Activated effector memory CD4-positive, alpha-beta T cell treated with Interleukin-2 at 50 U/mL for 16 hours (primary cell): ENCODE measurements at places on chromosomes 6 and 20.

DNA sequence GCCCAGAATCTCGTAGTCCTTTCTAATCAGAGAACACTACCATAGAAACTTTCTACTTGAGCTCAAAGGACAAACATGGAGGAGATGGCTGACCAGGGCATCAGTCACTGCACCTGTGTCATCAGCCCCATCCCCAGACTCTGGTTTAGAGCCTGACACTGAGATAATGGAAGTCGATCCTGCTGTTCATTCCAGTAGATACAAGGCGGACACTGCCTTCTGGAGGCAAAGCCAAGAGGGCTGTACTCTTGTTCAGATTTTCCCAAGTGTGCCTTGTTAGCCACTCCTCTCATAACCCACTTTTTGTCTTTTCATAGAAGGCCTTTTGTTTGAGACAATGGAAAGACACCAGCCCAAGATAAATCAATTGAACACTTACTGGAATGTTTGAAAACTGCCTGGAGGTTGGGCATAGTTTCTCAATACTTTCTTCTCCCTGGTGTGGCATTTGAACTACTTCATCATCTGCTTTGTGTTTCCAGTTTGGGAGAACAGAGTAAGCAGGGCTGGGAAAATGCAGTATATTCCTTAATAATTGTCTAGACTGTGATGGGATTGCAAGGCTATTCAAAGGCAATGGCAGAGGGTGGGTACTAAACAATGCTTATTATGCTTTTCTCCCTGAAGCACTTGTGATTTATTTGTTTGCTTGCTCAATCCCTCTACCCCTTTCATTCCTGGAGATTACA is 99.7 kb downstream of the CLIC5 start:
- DNase-seq, result no peak

GRCh38 chr6:148779142-148779562 is 32.3 kb downstream of the UST start:
- no peak for DNase-seq

GRCh38 chr20:59007665-59008511 is 834 bp upstream of the CTSZ start:
- no peak for DNase-seq

DNA sequence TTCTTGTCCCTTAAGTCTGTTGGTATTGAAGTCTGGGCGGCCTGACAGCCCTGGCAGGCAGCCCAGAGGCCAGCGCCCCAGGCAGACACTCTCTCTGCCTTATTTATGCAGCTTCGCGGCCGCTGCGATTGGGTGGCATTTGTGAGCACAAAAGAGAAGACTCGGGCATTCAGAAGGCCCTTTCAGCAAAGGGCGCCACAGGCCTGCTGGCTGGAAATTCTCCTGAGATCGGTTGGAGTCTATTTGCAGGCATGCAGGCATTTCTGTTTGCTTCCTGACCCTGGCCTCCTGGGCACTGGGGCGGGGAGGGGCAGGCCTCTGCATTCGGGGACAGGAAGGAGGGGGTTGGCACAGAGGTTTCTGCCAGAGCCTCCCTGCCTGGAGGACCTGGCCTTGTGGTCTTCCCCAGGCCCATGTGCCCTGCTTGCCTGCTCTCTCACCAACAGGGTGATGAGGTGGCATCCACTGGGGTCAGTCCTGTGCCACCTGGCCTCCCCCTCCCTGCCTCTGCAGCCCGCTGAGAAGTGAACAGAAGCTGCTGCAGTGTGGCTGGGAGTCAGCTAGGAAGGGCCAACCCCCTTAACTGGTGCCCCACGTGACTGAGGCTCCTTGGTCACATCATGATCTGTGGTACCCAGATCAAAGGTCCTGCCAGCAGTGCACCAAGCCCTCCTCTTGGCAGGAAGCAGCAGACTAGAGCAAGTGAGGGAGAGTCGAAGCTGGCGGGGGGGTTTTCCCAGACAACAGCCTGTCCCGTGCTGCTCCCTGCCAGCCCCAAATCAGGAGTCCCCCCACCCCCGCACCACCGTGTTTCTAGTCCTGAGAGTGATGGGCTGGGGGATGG is 16.6 kb upstream of the CCDC167 start:
- DNase-seq, result peak; percentile 85

DNA sequence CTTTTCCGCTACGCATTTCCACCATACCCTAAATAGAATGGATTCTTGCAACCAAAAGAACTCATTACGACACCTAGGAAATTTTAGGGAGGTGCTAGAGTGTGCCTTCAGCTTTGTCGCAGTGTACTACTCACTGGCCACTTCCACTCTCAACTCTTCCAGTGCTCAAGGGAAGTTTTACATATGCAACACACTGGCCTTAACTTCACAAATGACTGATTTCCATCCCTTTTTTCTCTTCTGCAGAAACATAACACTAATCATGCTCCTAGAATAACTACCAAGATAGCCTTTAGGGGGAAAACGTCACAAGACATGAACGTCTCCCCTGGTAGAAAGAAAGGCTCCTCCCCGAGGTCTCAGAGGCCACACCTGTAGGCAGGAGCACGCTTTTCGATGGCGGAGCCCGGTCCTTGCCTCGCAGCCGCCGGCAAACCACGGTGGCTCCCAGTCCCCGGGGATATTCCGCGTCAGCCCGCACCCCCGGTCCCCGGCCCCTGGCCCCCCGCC is 584 bp downstream of the LYRM4 start:
- peak; percentile 74 for DNase-seq

DNA sequence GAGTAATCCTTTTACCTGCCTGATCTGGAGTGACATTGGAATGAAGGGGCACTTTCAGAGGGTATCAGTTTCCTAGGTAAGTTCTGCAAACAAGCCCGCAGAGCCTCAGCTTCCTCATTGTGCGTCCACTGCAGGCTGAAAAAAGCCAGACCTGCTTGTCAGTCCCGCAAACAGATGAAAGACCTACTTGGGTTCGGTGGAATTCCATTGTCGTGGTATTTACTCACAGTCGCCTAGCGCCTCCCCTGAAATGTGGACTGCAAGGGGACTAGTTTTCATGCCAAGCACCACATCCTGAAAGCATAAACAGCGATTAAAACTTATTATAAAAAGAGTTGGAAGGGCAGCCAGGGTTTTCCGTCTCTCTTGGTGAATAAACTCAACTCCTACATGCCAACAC is 121.5 kb downstream of the PAX1 start:
- no peak for DNase-seq

GRCh38 chr6:148257810-148258209 is 84.8 kb upstream of the SASH1 start:
- no peak for DNase-seq

DNA sequence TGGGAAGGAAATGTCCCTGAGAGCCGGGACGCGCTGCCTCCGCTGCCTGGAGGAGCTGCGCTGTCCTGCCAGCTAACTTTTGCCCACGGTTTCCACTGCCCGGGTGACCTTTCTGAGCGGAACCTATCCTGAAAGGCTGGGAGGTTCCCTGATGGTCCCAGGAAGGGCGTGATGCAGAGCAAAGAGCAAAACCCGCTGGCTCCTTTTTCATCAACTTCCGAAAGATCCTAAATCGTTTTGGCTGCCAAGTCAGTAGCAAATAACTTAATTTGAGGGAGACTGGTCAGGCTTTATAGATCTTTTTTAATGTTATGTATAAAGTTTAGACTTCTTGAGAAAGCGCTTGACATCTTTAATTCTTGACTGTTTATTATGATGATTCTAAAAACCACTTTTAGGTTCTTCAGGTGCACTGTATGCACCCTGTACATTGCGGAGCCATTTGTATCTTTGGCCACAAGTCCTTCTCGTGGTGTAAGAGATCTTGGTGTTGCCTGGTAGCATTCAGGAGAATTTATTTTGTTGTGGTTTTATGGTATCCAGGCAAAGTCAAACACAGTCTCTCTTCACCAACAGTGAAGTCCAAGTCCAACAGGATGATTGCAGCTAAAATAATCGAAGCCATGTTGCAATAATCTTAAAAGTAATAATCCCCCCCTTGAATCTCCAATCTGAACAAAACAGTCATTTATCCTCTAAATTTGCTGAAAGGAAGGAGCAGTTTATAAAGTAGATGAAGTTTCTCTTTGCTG is at the start of gene SYNE1:
Gene SYNE1, minus strand, starts transcription at position 67 of the 752 bp plus-strand sequence. CDS start 9,031 bp downstream, outside the sequence.
- no peak for DNase-seq

DNA sequence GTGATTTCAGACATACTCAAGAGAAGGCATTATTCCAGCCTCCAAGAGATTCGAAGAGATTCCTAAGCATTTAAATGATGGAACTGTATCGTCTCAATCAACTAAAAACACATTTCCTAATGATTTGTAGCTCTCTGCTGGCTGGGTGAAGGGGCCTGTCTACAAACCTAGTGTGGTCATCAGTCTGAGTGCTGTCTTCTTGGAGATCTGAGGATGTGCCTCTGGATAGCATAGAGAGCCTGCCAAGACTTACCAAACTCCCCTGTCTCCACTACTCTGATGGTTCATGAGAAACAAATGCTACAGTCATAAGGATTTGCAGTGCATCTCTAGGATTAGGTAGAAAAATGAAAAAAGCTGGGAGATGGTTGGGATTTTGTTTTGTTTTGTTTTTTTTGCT is 176.9 kb upstream of the CITED2 start:
- no peak for DNase-seq

GRCh38 chr6:53317861-53318260 is 30.9 kb downstream of the ELOVL5 start:
- no peak for DNase-seq

DNA sequence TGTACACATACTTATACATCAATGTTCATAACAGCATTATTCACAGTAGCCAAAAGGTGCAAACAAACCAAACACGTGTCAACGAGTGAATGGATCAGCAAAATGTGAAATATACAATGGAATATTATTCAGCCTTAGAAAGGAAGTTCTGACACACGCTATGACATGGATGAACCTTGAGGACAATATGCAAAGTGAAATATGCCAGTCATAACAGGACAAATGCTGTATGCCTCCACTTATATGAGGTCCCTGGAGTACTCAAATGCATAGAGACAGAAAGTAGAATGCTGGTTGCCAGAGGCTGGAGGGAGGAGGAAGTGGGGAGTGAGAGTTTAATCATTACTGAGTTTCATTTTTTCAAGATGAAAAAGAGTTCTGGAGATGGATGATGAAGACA is 37.8 kb upstream of the IGF2R start:
- DNase-seq, result no peak

- DNase-seq, result no peak
These were observed 310.4 kb downstream of the PHF3 start for GRCh38 chr6:63945987-63946386.

DNA sequence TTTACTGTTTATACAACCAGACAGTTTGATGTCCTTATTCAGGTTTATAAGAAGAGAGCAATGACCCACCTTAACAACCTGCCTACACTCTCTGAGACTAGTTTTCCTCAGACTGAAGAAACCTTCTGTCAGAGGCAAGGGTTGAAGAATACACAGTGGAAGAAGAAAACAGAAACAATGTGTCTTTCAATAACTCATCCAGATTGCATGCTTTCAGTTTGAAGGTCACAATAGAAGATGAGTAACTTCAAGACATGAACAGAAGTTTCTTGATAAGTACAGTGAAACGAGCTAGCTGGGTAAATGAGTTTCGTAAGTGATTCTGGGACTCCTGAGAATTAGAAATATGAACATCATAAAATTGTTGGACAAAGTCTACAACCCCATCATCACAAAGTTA is 141.7 kb downstream of the STXBP5 start:
- DNase-seq, result no peak

- DNase-seq, result no peak
These were observed 727 bp downstream of the MRS2 start for GRCh38 chr6:24403501-24403824.

DNA sequence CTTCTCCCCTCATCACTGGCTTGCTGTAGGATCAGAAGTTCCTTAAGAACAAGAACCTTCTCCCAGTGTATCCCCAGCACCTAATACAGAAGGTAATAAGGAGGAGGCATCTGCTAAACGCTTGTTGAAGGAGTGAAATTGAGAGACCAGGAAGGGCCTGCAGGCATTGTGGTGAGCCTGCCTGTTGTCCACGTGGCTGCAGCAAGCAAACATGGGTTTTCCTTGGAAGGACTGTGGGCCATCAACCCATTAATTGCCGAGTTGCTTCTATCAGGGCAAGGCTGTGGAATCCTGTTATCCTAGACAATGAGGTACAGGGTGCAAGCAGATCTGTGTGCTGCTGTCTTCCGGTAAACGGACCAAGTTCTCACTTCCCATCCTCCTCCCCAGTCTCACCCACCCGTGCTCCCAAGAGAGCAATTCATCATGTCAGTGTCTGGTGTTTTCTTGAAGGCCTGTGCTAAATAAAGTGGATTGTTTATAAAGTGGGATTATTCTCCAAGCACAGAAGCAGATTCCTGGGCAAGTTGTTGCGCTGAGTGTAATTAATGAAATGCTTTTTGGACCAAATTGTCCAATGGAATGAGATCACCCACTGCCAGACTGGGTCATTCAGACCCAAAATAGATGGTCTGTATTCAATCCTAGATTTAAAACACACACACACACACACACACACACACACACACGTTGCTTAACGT is 164.6 kb upstream of the CDYL start:
- no peak for DNase-seq

- DNase-seq, result no peak
These were observed 11.6 kb downstream of the PABPC1L start for GRCh38 chr20:44921447-44921846.
